ENCODE measurements at places on chromosomes 7 and 10.

- no peak for DNase-seq
These were observed 99.2 kb upstream of the PIK3CG start for GRCh38 chr7:106765727-106766355.

GRCh38 chr7:75889223-75889825, 10.5 kb downstream of the RHBDD2 start:
- DNase-seq, result no peak

DNA sequence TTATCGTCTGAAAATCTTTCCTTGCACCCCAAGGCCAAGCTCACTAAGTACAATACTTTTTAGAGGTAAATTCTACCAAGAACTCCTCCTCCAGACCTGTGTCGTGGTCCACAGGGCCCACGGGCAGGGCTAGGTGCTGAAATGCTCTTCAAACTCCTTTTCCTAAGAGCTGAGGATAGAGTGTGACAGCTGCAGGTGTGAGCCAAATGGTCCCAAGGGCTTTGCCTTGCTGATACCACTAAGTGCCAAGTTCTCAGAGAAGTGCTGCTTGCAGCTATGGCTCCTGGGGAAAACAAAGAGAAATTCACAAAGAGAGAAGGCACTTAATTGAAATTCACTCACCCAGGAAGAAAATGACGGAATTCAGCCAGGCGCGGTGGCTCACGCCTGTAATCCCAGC, 868.9 kb upstream of the AUTS2 start:
- DNase-seq, result no peak

- DNase-seq, result no peak
These were observed 70.5 kb downstream of the SDK1 start for GRCh38 chr7:3371601-3372000.

- no peak for DNase-seq
These were observed 118.7 kb downstream of the MAD1L1 start for GRCh38 chr7:2114052-2114451.

Measured in stimulated activated CD8-positive, alpha-beta memory T cell treated with anti-CD3 and anti-CD28 coated beads, Interleukin-7, amount 100 ng/mL, for 48 hours (primary cell).